Fibroblast of lung (primary cell): ENCODE measurements at places on chromosomes 1 and 21.

DNA sequence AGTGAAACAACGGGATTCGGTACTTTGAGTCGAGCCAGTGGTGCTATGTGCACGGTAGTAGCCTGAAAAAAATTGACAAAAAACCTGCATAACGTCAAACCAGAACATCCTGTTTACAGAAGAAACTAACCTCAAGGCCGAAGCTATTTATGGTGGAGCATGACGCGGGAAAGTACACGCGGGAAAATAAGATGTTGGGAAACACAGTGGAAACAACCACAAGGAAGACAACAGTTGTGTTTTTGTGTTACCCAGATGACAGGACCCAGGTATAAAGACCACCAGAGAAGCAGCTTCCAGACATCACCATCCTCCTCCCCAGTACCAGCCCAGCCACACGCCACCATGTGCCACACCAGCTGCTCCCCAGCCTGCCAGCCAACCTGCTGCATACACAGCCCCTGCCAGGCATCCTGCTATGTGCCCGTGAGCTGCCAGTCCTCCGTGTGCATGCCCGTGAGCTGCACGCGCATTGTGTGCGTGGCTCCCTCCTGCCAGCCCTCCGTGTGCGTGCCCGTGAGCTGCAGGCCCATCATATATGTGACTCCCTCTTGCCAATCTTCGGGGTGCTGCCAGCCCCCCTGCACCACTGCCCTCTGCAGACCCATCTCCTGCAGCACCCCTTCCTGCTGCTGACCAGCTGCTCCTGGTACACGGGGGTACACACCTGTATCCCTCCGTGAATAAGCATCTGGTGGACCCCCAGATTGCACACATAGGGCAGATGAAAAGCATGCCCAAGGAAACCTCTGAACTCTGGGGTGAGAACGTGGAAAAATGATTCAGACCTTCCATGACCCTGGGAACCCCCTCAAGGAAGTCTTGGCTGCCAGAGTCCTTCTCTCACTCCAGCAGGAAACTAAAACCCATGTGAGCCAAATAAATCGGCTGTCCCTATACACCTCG is at the start of gene KRTAP12-3:
KRTAP12-3 (plus strand) TSS at position 298 of the 906 bp plus-strand sequence; CDS start at position 346, 48 bp downstream.
- DNase-seq: no peak

- DNase-seq: no peak
Observed at GRCh38 chr1:67001682-67002425, 52.1 kb downstream of the SLC35D1 start.

- DNase-seq: no peak
Observed at GRCh38 chr1:208133355-208133754, 110.8 kb downstream of the PLXNA2 start.

- peak; percentile 42 for DNase-seq
Observed at GRCh38 chr1:116472431-116472961, 98.3 kb downstream of the CD58 start.

- peak; percentile 27 for DNase-seq
Observed at GRCh38 chr1:8070381-8070811, 44.3 kb upstream of the ERRFI1 start.

GRCh38 chr1:84402060-84402459 is 3.8 kb downstream of the DNASE2B start:
- DNase-seq: peak; percentile 53

DNA sequence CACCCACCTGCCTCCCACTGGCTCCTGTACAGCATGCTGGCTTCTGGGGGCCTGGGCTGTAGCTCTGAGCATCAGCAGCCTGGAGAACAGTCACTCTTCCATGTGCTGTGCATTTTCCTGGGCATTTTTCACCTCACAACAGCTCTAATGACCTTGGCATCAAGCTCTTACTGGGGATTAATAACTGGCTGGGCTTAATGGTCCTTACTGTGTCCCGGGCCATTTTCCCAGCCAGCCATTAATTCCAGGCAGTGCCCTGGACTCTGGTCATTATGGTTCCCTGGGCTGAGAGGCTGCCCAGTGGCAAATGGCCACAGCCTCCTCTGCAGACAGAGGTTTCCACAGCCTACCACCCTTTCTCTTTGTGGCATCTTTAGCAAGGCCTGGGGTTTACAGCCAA is 171.8 kb downstream of the ST6GALNAC5 start:
- DNase-seq: no peak

GRCh38 chr1:98405581-98406074 is 255.9 kb upstream of the SNX7 start:
- DNase-seq: no peak

DNA sequence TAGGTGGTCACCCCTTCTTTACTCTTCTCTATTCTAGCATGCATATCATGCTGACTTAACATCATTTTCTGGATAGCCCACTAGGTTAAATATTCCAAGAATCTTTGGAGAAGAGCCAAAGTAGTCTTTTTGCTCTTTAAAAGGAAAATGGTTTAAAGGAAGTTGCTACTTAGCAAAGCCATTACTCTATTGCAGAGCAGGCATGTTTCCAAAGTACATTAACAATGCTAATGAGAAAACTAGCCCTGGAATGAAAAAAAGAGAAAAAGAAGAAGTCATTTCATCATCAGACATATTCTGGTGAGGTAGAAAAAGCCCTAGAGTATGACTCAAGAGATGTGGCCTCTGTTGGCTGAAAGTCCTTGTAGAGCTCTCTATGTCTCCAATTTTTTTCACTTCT is 74.0 kb downstream of the NUF2 start:
- DNase-seq: peak; percentile 8

GRCh38 chr1:182601913-182602312 is 2.3 kb downstream of the RGS16 start:
- DNase-seq: no peak

DNA sequence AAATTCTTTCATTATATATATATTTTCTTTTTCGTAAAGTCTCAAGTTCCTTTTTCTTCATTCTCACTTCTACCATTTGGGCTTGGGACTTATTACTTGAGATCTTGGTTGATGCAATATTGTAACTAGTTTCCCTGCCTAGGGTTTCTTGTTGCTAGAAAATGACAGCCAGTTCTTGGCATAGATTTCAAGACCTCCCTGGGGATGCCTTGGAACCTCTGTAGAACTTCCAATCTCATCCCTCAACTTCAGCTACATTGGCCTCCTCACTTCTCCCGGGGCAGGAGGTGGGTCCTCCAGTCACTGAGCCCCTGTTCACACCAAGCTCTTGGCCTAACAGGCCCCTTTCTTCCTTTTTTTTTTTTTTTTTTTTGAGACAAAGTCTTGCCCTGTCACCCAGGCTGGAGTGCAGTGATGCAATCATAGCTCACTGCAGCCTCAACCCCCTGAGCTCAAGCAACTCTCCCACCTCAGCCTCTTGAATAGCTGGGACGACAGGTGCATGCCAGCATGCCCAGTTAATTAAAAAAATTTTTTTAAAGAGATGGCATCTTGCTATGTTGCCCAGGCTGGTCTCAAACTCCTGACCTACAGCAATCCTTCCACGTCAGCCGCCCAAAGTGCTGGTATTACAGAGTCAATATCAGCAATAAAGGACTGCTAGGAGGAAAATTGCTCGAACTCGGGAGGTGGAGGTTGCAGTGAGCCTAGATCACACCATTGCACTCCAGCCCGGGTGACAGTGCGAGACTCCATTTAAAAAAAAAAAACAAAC is 33.1 kb downstream of the MAP3K7CL start:
- no peak for DNase-seq

GRCh38 chr1:14112613-14113012 is 412.6 kb downstream of the PRDM2 start:
- no peak for DNase-seq

DNA sequence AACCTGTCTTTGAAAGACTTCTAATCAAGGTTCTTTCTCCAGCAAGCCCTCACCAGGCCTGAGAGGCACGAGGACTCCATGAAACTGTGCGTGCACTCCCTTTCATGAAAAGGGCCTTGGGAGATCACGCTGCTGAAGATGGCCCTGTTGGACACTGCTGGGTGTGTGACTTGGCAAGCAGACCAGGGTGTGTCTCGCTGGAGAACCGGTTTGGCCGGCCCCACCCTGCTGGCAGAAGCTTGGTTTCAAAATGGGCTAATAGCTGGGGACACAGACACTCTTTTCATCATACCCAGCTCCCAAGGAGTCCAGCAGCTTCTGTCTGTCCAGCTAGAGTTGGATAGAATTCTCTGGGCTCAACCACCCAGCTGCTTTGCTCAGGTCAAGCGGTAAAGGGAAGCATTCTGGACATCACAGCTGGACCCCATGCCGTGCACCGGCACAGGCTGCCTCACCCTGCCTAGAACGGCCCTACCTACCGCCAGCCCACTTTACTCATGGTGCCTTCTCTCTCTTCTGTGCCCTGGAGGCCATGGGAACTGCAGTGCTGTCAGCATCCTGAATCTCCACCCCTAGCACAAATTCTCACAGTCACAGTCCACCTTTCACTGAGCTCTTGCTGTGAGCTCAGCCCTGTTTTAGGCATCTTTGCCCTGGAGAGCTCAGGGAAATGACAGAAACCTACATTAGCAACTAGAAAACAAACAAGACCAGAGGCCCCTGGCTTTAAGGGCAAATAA is 24.6 kb downstream of the PKP1 start:
- DNase-seq: no peak

- no peak for DNase-seq
Observed at GRCh38 chr1:164759144-164759920, 200.3 kb downstream of the PBX1 start.

GRCh38 chr1:2611621-2612437 is 21.0 kb downstream of the MMEL1 start:
- DNase-seq: no peak

DNA sequence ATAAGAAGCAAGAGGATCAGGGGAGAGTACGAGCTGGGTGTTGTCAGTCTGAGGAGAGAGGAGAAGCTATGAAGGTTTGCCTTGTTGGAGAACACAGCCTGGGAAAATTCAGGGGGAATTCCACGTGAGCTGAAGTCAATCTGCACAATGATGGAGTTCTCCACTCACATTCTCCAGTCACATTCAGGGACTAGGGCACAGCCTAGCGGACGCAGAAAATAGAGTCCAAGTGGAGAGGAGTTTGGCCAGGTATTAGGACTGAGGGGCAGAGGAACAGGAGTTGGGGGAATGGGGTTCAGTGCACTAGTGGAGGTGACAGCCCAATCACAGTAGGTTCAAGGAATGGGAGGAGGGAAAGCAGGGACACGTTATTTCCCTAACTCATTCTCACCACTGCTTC is 124.0 kb downstream of the KCNH1 start:
- DNase-seq: no peak

DNA sequence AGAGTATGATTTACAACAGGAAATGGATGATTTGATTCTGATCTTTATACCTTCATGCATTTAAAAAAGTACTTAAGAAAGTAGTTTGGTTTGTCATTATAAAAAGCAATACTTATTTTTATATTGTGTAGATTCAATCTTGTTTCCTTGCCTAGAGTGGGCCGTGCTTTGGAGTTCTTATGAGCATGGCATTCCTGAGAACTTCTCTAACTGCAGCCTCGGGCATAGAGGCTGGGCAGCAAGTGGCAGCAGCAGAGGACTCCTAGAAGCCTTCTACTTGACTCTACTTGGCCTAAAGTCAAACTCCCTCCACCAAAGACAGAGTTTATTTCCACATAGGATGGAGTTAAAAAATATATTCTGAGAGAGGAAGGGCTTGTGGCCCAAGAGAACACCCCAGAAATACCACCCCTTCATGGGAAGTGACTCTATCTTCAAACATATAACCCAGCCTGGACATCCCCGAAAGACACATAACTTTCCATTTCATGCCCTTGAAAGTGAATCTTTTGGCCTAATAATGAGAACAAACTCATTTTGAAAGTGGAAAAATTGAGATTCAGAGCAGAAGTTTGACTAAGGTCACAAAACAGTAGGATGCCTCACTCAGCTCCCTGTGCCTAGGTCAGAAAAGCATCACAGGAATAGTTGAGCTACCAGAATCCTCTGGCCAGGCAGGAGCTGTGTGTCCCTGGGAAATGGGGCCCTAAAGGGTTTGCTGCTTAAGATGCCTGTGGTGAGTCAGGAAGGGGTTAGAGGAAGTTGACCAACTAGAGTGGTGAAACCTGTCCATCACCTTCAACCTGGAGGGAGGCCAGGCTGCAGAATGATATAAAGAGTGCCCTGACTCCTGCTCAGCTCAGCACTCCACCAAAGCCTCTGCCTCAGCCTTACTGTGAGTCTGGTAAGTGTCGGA is at the start of gene IVL:
IVL (plus strand) TSS at position 861 of the 916 bp plus-strand sequence. CDS start 1,252 bp downstream, outside the sequence.
- peak; percentile 14 for DNase-seq

- DNase-seq: peak; percentile 9
Observed at GRCh38 chr1:30444850-30445249, 278.5 kb downstream of the MATN1 start.

- DNase-seq: peak; percentile 42
Observed at GRCh38 chr1:24972221-24972914, 42.3 kb upstream of the RUNX3 start.

DNA sequence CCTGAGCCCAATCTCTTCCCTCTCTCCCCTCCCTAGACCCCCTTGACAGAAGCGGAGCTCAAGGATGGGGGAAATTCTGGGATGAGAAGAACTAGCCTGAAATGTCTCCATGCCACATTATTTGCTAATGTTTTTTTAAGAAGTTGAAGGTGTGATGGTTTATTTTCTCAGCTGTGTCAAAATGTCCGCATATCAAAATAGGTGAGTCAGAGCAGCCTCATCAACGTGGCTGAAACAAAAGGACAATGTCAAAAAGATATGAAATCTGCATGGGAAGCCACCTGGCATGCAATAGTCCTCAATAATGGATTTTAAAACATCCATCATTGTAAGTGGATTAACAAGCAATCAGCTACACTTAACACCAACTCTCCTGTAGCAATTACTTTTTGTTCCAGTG is 101.4 kb downstream of the BEND5 start:
- no peak for DNase-seq

- DNase-seq: no peak
Observed at GRCh38 chr1:78051005-78051404, 5.2 kb downstream of the GIPC2 start.

DNA sequence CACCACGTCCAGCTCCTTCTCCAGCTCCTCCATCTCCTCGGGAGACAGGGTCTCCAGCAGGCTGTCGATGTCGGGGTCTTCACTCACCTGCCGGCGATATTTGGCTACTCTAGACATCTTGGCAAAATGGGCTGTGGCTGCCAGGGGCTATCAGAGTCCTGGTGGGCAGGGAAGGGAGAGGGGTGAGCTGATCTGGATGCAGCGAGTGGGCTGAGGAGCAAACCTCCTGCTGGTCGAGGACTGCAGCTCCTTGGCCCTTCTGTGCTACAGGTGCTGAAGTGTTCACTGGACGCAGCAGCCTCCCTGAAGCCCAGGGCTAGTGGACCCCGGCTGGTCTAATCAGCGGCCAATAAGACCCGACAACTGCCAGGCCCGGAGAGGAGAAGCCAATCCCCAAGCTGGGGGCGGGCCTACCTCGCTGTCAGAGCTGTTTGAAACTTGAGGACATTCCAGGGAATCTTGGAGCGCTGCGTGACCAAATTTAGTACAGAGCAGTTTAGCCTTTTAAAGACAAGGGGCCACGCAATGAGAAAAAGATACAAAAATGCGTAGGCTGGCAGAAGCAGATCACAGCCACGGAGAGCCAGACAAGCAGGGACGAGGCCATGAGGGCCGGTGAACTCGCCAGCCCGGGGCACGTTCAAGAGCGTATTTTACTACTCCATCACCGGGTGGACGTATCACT is at the start of gene LMOD1:
LMOD1 (minus strand) TSS at position 325 of the 685 bp plus-strand sequence; CDS start at position 117, 208 bp downstream.
- DNase-seq: peak; percentile 93

DNA sequence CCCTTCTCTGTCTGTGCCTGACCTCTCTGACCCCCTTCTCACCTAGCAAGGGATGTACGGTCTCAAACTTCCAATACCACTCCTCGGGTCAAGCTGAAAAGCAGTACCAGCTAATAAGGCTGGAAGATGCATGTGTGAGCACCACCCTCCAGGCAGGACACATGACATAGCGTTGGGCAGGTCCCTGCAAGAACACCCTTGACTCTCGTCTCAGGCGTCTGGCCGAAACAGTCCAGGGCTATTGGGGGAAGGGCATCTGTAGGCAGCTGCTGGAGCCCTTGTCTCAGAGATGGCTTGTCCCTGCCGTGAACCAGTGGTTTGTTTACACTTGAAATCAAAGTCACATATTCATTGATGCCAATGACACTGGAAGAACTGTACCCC is 56.5 kb downstream of the CD46 start:
- no peak for DNase-seq
